ENCODE measurements at places on chromosomes 4 and X. TPM values are rescaled to one million over a fixed set of nuclear protein-coding genes. Genes with fewer than 3 reads are reported as not detected.

Gene UGT2A1
- not detected for total RNA-seq

Gene GAGE12J
- not detected for total RNA-seq

Gene F8A2
- total RNA-seq = not detected

Gene UCP1
- not detected for total RNA-seq

Gene STPG2
- total RNA-seq = not detected

Gene TMSB15B
- total RNA-seq = 8.3 TPM

DNA sequence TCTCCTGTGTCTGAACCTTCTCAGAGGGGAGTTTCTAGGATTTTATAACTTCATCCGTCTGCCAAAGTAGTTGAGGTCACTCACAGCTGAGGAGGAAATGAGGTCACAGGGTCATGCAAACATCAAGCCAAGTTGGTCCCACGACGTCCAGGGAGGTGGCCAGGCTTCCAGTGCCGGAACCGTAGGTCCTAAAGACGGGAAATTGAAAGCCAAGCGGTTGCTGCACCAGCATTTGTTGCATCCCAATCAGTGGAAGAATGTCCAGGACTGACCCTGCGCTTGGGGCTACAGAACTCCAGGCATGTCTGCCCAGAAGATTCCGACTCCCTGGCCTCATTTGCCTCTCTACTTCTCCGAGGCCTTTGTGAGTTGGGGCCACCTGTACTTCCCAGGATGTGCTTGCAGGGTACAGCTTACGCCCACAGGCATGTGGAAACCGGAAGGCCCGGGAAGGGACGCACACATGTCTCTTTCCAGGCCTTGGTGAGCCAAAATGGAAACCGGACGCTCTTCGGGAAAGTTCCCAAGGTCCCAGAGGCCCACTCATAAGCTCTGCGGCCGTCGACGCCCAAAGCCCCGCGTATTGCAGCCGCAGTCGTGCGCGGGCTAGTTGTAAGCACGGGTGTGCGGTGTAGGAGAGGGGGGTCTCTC is 9.3 kb downstream of the PRDM8 start:
- no peak for DNase-seq

DNA sequence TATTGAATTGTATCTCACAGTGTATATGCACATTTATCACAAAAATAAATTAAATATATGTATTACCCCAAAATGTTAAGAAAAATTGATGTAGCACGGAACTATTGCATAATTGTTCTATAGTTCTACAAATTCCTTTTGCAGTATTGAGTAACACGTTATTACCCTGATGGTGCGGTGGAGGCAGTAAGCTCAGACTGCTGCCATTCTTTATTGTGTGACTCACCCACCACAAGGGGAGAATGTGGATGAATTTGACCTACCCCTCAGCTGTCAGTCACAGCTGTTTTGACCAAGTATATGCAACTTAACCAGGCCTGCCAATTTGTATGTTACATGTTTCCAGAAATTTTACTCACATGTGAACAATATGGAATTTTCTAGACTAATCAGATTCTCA is 506.6 kb downstream of the SH3BGRL start:
- no peak for DNase-seq

DNA sequence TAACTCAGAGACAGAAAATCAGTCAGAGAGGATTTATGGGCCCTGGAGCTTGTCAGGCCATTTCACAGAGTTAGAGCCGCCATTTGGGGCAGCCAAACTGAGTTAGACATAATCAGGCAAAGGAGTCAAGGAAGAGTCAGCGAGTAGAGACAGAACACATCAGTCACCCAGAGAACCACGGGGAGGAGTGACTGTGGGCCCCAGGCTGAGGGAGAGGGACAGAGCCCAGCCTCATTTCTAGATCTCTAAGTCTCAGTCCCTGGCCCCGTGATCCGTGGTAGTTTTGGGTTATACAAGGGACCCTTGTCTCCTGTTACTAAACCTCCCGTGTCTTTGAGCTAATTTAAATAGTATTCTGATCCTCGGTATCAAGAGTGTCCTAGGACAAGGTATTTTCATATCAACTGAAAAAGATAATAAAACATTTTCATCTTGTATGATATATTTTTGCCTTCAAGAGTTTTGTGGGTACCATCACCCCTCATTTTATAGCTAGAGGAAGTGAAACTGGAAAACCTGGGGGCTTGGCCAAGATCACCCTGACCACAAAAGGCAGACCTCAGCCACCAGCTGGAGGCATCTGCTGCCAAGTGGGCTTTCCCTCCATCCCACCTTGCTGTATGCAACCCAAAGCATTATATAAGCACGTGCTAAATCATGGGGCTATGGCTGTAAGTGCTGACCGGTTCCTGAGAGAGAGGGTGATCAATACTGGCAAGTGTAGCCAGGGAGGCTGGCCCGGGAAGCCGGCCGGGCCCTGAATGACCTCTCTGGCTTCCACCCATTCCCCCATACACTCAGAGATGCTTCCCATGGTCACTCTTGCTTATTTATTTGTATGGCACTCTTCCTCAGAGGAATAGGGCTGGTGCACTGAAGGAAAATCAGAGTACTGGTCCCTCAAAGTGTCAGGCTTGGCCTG is 204.1 kb downstream of the BCOR start:
- DNase-seq = no peak

- no peak for DNase-seq
Measured at GRCh38 chr4:68299492-68300457, 50.1 kb downstream of the YTHDC1 start.

GRCh38 chr4:108965472-108966076 is 202.7 kb upstream of the ETNPPL start:
- no peak for DNase-seq

GRCh38 chr4:76199664-76200211 is 13.9 kb downstream of the SCARB2 start:
- DNase-seq = peak; percentile 54

- no peak for DNase-seq
Measured at GRCh38 chrX:9114245-9114644, 80.3 kb upstream of the FAM9B start.

GRCh38 chrX:116628464-116628863 is 165.7 kb upstream of the CT83 start:
- no peak for DNase-seq

DNA sequence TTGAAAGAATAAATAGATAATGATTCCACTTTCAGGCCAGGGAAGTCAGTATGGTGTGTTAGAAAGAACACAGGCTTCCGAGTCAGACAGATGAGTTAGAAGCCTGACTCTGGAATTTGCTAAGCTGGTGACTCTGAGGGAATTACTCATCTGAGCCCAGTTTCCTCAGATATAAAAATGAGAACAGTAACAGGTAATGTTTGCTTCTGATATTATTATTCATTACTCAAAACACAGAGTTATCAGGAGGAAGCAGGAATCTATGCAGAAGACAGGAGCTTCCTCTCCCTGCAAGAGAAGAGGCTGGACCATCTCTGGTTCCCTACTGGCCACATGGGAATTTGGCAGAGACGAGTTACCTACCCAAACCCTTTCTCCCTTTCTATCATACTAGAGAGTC is 163.1 kb downstream of the EVC2 start:
- DNase-seq = peak; percentile 69

DNA sequence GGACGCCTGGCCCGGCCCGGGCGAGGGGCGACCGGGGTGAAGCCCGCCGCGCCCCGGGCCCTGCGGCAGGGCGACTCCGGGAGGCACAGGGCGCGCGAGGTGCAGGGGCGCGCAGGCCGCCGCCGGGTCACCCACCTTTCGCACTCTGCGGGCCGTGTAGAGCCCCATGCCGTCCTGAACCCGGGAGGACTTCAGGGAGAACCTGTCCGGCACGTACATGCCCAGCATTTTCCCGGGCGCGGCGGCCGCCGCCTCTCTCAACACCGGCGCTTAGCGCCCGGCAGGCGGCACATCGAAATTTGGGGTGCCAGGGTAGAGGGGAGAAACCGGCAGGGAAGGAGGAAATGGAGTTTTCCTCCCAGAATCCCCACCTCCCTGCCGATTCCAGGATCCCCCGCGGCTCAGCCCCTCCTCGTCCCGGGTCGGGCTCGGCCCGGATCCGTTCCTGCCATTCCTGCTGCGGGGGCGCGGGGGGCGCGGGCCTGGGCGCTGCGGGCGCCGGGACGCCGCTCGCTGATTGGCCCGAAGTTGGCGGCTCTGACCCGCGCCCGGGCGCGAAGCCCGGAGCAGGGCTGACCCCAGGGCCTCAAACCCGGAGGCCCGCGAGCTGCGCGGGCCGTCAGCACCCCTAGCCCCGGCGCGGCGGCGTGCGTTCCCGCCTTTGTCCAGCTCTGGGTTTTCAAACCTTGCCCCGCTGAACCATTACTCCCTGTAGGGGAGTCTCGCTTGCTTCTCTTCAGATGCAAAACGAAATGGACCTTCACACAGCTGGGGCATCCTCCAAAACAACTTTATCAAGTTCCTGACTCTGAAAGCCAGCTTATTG is at the start of gene PRDM5:
PRDM5 (minus strand) TSS at position 346 of the 826 bp plus-strand sequence; CDS start at position 228, 118 bp downstream.
- no peak for DNase-seq

DNA sequence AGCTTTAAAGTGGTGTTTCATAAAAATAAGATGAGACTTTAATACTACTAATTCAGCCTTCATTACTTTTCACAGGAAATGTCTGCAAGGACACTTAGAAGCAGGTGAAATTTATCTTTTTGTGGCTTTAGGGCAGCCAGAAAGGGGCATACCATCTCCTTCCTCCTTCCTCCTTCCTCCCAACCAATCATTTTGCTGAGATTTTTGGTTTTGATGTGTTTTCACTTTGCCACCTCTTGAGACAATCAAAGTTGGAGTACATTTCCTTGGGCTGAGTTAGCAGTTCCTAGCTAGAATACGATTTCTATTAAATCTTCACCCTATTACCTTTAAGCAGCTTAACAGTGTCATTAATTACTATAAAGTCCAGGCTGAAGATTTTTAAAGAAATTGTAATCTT is 5.1 kb upstream of the NDST3 start:
- no peak for DNase-seq

- DNase-seq = no peak
Measured at GRCh38 chrX:71545364-71545763, 12.5 kb downstream of the OGT start.

DNA sequence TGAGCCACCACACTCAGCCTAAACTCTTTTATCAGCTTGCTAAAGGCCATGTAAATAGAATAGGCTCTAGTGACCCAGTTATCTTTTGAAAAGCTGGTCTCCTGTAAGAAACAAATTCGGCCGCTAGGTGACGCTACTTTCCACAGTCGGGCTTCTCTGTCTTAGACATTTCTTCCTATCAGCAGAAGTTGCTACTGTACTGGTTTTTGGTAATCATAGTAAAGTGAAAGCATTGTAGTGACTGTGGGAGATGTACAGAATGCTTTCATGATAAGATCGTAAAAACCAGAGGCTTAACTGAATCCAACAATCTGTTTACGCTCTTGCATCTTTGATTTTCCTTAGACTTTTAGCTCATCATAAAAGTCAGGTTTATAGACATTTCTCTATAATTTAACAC is 82.6 kb downstream of the GK start:
- no peak for DNase-seq

GRCh38 chrX:120308558-120308957 is 2.7 kb downstream of the TMEM255A start:
- no peak for DNase-seq

DNA sequence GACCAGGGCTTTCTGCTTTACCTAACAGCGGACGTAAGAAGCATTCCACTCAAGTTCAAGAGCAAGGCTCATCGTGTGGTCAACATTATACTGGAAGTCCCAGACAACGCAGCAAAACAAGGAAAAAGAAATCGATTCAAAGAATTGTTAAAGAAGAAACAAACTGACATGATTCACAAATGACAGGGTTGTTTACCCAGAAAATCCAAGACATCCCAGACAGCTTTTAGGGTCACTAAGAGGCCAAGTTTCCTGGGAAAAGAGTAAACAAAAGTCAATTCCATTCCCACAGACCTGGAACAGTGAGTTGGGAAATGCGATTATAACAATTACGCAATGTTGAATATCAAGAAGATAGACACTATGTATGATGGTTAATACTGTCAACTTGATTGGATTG is 21.5 kb upstream of the HTRA3 start:
- no peak for DNase-seq

- DNase-seq = no peak
Measured at GRCh38 chr4:113447769-113448168, 313.8 kb downstream of the CAMK2D start.

- DNase-seq = no peak
Measured at GRCh38 chrX:81615979-81616378, 414.1 kb downstream of the SH3BGRL start.

GRCh38 chr4:139540161-139540560 is 15.9 kb downstream of the SETD7 start:
- no peak for DNase-seq

DNA sequence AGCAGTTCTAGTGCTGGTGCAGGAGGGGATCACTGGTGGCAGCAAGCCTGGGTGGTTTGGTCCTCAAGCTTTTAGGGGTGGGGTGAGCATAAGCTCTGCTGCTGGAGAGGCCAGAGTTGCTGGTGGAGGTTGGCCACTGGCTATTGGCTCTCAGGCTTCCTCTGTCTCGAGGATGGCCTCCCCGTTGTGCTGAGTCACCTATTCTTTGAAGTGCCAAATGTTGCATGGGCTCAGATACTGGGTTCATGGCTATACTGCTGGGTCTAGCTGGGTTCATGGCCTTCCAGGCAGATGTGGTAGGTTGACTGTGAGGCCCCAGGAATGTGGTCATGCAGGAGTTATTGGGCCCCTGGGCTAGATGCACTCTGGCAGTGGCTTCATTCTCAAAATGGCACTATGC is 466.3 kb downstream of the NAF1 start:
- no peak for DNase-seq

GRCh38 chrX:15194146-15194545 is 75.7 kb downstream of the ASB9 start:
- no peak for DNase-seq

GRCh38 chr4:83196921-83197320 is 82.4 kb upstream of the PLAC8 start:
- no peak for DNase-seq

DNA sequence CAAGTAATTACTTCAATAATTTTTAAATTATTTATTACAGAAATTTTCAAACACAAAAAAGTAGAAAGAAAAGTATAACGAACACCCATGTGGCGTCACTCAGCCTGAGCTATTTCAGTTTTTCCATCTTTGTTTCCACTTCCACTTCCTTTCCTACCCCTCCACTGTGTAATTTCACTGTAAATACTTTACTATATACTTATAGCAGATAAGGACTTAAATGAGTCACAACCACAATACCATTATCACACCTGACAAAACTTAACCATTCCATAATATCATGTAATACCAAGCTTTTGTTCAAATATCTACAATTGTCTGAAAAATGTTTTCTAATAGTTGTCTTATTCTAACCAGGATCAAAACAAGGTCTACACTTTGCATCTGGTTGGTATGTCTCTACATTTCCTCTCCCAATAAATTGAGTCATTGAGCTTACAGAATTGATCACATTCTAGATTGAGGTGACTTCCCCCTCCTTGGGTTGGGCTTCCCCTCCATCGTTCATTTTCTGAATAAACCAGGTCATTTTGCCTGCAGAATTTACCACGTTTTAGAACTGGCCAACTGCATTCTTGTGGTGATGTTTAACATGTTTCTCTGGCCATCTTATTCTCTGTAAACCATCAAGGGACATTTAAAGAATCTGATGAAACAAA is 48.7 kb downstream of the ATP10D start:
- DNase-seq = peak; percentile 28
